ENCODE measurements at places on chromosomes 12 and 14.

DNA sequence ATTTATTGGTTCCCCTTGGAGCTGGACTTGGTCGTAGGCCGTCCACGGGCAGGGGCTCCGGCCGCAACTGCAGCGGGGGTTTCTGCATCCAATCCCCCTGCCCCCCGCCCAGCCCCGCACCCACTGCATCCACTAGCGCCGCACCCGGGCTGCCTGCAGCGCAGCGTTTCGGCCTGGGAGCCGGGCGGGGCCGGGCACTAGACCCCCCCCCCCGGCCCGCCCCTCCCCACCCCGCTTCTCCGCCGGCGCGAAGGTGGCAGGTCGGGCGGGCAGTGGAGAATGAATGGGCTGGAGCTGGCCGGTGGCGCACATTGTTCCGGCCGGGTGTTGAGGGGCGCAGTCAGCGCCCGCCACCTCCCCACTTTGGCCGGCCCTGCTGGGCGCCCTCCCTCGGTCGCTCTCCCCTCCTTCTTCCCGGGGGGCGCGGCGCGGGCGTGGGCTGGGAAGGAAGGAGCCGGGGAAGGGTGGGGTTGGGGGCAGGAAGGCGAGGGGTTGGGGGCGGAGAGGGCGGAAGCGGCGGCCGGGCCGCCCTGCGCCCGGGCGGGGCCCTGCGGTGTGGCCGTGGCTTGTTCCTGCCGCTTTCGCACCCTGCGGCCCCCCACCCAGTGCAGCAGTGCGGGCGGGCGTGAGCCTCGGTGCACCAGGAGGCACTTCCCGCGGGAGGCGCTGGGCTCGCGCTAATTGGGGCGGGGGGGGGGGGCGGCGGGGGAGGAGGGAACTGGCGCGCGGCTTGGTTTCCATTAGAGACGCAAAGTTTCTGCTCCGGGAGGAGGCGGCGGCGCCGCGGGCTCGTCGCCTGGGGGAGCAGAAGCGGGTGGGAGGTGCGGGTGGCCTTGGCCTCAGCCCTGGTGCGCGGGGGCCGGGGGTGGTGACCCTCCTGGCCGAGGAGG, 841 bp downstream of the CALM1 start:
- no peak for DNase-seq

DNA sequence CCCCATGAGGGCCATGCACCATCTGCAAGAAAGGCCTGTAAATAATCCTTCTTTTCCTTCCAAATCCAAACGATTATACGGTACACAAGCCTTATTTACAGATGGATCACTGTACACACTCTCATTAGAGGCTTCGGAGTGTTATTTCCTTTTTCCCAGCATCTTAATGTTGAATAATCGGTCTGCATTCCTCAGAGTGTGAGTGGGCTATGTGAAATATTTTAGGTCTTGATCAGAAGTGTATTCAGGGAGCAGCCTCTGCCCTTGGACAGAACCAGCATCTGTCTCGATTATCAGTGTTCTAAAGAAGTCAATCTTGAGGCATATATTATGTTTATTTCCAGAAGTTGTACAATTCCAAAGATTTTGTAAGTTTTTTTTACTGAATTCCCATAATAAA, 340.6 kb downstream of the SEC23A start:
- no peak for DNase-seq

DNA sequence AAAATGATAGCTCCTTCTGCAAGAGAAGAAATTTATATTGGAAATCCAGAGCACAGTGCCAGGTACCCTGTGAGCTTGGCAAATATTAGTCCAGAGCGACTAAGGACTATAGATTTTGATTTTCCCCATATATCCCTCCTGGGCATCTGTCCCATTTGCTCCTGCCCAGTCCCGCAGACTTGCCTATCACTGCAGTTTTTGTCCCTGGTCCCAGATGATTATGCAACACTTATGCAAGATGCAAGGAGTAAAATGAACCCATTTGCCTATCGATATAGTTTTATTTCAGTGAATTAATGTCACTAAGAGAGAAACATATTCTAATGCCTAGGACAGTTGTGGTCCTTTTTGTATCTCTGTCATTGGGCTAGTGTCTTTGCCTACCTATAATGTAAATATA, 215.9 kb upstream of the BMP4 start:
- DNase-seq = no peak

GRCh38 chr14:74483321-74483720, 9.8 kb downstream of the NPC2 start:
- no peak for DNase-seq

DNA sequence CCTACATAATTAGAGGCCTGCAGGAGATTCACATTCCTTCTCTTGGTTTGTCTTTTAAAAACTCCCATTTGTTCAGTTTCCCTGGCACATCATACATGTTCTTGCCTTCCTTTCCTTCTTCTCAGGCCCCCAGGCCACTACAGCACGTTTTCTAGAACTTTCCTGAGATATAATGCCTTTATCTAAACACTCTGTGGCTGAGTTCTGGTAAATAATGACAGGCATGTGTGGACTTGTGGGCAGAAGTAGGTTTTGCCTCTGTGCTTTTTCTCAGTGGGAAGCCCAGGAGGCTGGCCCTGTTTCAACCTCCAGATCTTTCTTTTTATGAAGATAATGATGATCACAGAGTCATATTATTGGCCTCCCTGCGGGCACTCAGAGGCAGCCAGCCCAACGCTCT, 117.2 kb downstream of the TMX1 start:
- no peak for DNase-seq

- no peak for DNase-seq
Measured at GRCh38 chr12:70815971-70816391, 104.6 kb downstream of the PTPRR start.

Measured in SIG-M5 (cell line).